Stimulated activated CD8-positive, alpha-beta memory T cell treated with anti-CD3 and anti-CD28 coated beads, Interleukin-7, amount 100 ng/mL, for 1 hour (primary cell): ENCODE measurements at places on chromosomes 3 and 15.

GRCh38 chr3:113450911-113451310 lies 9.6 kb upstream of the CFAP44 start:
- DNase-seq, result no peak

DNA sequence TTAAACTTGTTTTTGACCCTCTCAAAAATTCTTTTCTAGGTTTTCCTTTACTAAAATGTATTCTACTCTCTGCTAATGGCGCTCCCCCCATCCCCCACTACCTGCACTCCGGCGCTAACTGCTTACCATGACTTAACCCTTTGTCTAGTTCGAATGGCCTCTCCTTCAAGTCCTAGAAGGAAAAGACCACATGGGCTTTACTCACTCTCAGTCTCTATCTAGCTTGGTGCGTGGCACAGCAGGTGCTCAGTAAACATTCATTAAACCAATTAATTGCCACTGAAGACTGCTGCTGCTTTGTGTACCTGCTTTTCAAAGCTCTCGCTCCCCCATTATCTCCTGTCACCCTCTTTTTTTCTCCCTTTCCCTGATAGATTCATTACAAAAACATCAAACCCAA lies 457.7 kb upstream of the THRB start:
- DNase-seq, result no peak

DNA sequence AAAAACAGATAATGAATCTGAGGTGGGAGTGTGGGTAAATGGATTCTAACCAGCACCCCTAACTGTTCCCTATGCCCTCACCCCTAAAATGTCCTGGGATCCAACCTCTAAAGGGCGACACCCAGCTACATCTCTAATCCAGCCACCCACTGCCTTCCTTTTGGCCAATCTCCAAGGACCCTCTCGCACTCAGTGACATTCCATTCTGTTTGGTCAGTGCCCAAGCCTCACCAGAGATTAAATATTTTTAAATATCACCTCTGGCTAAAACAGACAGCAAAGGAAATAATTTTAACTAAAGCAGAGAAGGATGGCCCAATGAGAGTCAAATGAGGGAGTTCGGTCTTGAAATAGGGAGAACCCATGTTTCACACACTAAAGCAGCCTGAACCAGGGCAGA lies 19.9 kb upstream of the SCN10A start:
- no peak for DNase-seq

GRCh38 chr3:32303399-32303747 lies 64.9 kb downstream of the CMTM8 start:
- DNase-seq, result no peak

GRCh38 chr3:188646592-188646991 lies 492.6 kb downstream of the LPP start:
- no peak for DNase-seq
